ENCODE measurements at places on chromosomes 2 and 18.

DNA sequence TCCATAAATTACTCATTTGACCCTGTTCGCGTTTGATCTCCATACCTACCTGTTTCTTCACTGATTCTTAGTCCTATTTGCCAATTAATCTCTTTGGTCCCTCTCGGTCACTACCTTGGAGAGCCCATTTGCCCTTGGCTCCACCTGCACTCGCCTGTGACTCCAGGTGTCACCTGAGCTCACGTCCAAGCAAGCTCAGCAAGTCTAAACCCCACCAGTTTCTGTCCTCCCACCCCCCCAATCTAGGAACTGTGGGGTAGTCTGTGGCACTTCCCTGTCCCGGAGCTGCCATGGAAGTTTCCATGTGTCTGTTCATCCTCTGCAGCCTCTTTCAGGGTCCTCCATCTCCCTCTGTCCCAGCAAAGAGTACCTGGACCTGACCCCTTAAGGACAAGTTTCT, 68.1 kb upstream of the BCL2L11 start:
- DNase-seq = no peak

- no peak for DNase-seq
These were observed 67.7 kb upstream of the NEDD4L start for GRCh38 chr18:57976230-57976773.

GRCh38 chr2:134244587-134244986, 9.3 kb upstream of the MGAT5 start:
- DNase-seq = no peak

- peak; percentile 20 for DNase-seq
These were observed 82.8 kb upstream of the RPL31 start for GRCh38 chr2:100919316-100919715.

DNA sequence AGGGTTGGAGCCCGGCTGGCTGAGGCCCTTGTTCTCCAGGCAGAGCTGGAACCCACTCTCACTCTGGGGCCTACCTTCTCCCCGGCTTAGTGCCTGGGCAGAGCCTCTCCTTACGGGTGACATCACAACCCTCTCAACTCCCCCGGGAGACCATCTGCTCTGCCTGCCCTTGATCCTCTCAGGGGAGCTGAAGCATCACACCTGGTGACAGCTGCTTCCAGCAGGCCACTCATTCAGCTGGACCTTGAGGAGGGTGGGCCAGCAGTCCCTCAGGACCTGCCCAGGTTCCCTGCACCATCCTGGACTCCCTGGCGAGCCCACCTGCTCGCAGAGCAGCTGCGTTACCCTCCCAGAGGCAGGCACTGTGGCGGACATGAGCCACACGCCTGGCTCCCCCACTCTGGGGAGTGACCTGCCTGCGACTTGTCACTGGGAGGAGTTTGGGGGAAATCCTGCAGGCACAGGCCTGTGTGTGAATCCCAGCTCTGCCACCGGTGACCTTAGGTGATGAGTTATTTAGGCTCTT, 13.1 kb downstream of the HS6ST1 start:
- DNase-seq = no peak

DNA sequence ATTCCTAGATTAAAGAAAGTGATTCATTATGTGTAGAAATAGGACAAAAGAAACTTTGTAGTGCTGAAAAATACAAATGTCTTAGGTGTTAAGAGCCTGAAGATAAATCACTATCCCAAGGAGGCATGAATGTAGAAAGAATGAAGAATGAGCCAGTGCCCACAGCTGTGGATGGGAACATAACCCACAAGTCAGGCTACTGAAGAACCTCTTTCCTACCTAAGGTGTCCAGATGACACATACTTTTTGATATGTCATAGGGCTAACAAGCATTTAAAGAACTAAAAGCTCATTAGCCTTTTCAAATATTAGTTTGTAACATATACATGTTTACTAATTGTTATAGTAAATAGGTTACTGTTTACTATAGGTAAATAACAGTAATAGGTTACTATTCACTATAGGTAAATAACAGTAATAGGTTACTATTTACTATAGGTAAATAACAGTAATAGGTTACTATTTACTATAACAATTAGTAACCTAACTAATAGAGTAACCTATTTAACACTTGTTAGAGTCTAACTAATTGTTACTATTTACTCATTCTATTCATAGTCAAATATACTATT, 275.0 kb upstream of the KYNU start:
- no peak for DNase-seq

Data from activated CD4-positive, alpha-beta T cell treated with anti-CD3 and anti-CD28 coated beads, Interleukin-2, amount 50 U/mL, for 48 hours (primary cell).